Stimulated activated naive CD4-positive, alpha-beta T cell treated with Interleukin-2 at 50 U/mL for 16 hours (primary cell): ENCODE measurements at places on chromosomes 5 and 9.

DNA sequence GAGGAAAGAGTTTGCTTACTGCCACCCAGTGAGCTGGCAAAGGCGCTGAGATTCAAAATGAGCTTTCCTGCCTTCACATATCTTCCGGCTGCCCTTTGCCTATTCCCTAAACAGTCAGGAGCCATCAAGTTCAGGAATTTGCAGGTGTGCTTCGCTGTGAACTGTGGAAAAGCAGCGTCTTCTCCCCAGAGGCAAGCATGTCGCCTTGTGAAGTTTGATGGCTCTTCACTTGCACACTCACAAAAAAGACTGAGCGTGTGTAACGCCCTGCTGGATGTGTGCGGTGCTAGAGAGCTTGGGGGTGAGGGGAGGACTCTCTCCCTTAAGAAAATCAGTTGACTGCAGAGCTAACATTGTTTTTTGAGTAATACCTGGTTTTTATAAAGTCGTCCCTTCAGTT, 288.7 kb downstream of the DOCK8 start:
- DNase-seq: no peak

DNA sequence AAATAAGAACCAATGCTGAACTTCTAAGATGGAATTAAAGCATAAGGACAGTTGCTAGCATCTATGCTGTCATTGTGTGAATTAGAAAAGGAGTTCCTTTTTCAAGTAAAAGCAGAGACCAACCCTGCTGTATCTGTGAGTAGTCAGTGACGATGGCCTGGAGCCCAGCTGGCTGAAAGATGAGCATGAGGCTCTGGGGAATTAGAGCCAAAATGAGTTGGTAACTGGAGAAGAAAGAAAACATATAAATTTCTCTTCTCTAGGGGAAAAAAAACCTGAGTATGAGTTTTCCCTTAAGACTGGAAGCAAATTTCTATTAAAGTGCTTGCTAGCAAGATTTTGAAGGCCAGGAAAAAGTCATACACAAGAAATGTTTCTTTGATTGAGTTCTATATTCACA, 1.6 kb upstream of the SPZ1 start:
- DNase-seq: no peak

DNA sequence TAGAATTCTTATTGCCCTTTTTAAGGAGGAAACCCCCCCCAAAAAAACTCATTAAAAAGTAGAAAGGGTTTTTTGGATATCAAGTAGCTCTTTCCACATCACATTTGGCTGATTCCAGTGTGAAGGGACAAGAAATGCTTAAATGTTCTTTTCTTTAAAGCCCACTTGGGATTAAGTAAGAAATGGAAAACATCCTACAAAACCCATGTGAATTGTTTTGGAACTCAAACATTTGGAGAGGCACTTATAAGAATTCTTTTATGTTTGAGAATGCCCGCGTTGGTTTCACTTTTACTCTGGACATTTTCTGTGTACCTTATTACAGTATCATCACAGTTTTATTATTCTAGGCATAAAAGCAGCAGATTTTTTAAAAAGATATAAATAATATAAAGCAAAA, 301.1 kb upstream of the ACTBL2 start:
- DNase-seq: no peak

- no peak for DNase-seq
These were observed 21.6 kb upstream of the PIP5K1B start for GRCh38 chr9:68683433-68683832.

- no peak for DNase-seq
These were observed 27.2 kb downstream of the C9orf152 start for GRCh38 chr9:110180511-110181434.

DNA sequence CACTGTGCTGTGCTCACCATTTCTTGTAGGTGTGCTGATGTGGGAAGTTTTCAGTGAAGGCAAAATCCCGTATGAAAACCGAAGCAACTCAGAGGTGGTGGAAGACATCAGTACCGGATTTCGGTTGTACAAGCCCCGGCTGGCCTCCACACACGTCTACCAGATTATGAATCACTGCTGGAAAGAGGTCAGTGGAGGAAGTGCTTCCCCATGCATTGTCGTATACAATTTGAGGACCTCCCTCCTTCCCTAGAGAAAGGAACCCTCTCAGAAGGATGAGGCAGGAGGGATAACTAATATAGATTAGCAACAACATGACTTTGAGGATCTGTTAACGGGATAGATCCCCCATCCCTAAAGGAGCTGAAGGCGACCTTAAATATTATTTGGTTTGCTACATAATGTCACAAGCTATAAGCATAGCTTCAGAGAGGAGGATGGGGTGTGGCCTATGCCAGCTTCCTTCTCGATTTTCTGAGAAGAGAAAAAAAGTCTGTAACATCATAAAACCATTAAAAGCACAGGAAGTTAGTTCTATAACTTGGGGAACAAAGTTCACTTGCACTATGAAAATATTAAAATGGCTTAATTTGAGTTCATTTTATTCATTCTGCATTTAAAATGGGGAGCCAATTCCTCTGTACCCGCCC, 17.0 kb upstream of the CYFIP2 start:
- DNase-seq: no peak

- DNase-seq: no peak
These were observed 35.0 kb downstream of the KIF2A start for GRCh38 chr5:62340979-62341378.

DNA sequence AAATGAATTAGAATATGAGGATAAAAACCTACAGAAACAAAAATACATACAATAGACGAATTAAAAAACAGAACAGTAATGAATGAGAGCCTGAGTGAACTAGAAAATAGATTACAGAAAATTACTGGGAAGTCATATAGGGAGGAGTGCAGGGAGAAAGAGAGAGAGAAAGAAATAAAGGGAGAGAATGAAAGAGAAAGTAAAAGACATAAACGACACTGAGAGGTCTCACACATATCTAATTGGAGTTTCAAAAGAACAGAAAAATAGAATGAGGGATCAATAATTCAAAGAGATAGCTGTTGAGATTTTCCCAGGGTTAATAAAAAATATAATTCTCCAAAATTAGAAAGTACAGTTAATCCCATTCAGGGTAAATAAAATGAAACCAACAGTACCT, 156.4 kb upstream of the FTMT start:
- DNase-seq: no peak
